Stimulated activated CD4-positive, alpha-beta T cell treated with anti-CD3 and anti-CD28 coated beads, Interleukin-15, amount 100 ng/mL, for 1 hour (primary cell): ENCODE measurements at places on chromosomes 6 and 20.

GRCh38 chr20:7323957-7324356 is 556.5 kb downstream of the BMP2 start:
- no peak for DNase-seq

GRCh38 chr20:15916623-15917022 is 656.6 kb downstream of the KIF16B start:
- DNase-seq, result no peak

DNA sequence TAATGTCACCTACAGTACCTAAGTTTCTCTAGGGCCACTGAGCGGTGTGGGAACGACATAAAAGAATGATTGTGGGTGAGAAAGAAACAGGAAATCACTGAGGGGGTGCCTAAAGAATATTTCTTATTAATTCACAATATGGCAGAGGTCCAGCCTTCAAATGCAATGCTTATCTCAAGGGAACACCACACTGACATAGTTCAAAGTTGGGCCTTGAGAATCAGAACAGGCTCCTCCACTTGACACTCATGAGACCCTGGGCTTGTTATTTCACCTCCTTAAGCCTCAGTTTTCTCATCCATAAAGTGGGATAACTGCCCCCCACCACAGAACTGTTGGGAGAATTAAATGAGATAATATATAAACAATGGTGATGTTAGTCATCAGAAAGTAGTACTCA is 40.4 kb upstream of the ARHGAP18 start:
- no peak for DNase-seq

DNA sequence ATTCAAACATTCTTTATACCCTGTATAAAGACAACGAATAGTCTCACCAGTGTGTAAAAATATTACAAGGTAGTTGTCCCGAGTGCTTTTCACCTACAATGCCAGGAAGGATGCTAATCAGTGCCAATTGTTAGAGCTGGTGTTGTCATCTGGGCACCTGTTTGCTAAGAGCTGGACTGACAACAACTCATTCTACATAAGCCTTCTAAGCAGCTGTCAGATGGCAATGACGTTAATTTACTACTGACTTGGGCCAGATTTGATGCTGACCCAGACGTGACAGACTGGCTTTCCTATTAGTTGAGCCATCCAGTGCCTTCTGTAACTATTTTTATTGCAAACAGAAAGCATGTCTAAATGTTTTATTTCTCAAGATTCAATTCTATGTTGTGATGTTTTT is 355.2 kb downstream of the ADGRB3 start:
- no peak for DNase-seq

DNA sequence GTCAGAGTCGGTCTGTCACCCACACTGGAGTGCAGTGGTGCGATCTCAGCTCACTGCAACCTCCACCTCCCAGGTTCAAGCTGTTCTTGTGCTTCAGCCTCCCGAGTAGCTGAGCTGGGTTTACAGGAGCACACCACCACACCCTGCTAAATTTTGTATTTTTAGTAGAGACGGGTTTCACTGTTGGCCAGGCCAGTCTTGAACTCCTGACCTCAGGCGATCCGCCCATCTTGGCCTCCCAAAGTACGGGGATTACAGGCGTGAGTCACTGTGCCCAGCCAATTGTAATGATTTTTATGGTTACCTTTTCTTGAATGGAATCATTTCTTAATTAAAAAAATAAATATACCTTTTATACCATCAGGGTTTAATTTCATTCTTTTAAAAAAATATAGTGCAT is 105.7 kb downstream of the MTHFD1L start:
- DNase-seq, result no peak

GRCh38 chr6:88899569-88900316 is 63.7 kb downstream of the RNGTT start:
- DNase-seq, result no peak

GRCh38 chr6:101741474-101742171 is 348.1 kb downstream of the GRIK2 start:
- no peak for DNase-seq

- DNase-seq, result peak; percentile 12
Observed at GRCh38 chr6:43628393-43629103, 516 bp downstream of the GTPBP2 start.

DNA sequence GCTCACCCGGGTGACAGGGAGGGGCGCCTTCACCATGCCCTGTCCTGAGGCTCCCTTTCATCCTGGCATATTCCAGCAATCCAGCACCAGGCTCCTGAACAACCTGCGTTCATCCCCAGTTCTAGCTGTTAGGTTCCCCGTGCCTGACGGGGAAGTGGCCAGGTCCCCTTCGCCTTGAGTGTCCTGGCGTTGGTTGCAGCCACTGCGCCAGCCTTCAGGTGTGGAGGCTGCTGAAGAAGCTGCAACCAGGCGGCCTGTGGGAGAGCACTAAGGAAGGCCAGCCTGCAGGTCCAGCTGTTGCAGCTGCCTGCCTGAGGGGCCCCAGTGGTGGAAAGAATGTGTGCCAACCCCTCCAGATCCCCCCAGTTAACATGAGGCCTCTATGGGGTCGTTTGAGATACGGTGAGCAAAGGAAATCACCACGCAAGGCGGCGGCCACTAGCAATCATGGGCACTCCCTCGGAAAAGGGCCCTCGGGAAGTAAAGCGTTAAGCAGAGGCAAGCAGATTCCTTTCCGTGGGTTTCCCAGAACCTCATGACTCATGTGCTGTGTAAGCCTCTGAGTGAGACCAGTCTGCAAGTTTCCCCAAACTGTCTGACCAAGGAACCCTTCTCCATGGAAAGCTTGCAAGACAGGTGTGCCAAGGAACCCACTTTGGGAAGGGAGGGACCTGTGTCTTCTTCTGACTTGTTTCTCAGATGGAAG is 320.8 kb downstream of the TAF4 start:
- DNase-seq, result no peak

DNA sequence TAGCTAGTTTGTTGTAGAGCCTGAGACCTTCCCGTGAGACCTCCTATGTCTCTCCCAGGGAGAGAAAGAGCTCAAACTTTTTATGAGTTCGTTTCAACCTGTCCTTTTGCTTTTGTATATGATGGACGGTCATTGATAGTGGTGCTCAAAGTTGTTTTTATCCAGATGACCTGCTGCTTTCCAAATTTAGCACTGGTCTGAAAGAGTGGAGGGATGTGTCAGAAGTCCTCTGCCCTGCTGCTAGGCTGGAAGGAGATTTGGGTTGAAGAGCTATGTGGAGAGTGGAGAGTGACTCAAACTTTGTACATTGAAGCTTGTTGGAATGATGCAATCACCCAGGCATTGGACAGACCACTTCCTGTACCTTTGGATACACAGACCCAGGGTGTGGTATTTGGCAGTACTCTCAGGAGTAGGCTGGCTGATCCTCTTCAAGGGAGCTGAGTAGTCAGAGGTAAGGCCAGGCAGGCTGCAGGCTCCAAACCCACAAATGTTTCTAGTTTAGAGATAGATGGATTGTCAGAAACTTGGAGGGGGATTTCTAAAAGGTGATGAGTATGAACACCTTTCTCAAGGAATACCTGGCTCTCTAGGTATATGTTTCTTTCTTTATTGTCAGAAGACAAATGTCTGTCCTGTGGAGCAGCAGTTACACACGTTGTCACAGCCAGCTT is 49.4 kb upstream of the RREB1 start:
- no peak for DNase-seq

GRCh38 chr6:17212546-17213371 is 68.4 kb upstream of the RBM24 start:
- no peak for DNase-seq

GRCh38 chr6:26087284-26088115 is at the start of gene HFE:
HFE (plus strand) TSS chr6:26087429; CDS start chr6:26087441, 12 bp downstream.
- DNase-seq, result no peak

- no peak for DNase-seq
Observed at GRCh38 chr6:29827579-29828470, at the start of gene HLA-G. HLA-G (plus strand) TSS chr6:29827825; CDS start chr6:29827845, 20 bp downstream.

DNA sequence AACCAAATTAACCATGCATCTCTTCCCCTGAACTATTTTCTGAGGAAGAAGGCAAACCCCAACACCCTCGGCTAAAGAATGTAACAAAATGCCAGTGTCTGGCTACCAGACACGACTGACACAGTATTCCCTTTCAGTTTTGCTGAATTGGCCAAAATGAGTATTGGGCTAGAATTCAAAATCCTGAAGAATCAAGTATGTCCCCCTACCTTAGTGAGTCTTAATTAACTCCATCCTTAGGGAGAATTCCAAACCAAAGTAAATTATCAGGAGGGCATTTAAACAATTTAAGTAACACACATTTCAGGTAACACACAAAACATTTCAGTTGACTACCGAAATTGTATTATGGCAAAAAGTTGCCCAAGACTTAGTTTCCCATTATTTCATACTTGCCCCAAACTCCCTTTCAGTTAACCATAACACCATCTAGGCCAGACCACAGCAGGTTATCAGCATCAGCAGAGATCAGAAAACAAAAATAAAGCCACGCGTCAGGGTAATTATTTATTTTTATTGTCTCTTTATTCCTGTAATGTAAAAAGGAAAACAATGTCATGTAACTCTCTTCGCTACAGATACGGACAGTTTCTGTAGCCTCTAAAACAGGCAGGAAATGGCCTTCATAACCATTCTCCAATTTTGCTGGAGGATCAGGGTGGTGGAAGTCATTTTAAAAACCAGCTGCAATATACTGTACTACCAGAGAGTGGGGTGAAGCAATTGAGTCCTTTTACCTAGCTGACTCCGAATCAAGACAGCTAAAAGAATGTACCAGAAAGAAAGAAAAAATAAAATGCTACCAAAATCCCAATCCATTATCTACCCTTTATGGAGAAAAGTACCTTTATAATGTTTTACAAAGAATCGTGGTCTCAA is 1.9 kb downstream of the SNX5 start:
- DNase-seq, result no peak

DNA sequence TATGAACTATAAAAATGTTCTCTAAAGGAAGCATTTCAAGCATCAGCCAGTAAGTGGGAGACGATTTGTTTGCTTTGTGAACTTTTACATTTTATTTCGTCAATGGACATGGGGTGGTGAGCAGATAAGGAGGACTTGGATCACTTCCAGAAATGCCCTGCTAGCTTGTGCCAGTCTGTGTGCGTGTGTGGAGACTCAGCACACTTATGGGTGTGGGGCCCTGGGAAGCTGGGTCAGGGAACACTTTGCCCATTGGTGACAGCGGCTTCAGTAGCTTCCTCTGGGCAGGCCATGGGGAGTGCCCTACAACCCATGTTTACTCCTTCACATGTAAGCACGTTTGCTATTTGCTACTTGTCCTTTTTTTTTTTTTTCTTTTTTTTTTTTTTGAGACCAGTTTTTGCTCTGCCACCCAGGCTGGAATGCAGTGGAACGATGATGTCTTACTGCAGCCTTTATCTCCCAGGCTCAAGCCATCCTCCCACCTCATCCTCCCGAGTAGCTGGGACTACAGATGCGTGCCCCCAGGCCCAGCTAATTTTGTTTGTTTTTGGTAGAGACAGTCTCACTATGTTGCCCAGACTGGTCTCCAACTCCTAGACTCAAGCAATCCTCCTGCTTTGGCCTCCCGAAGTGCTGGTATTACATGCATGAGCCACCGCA is 24.2 kb downstream of the PRDM1 start:
- DNase-seq, result no peak

- no peak for DNase-seq
Observed at GRCh38 chr6:151109361-151109760, 130.4 kb upstream of the AKAP12 start.

GRCh38 chr6:137170266-137171052 is 3.0 kb downstream of the IL22RA2 start:
- no peak for DNase-seq

- no peak for DNase-seq
Observed at GRCh38 chr6:127879685-127880084, 21.2 kb downstream of the THEMIS start.

- no peak for DNase-seq
Observed at GRCh38 chr20:63947638-63948456, 8.4 kb downstream of the UCKL1 start.

GRCh38 chr20:57627339-57627738 is 7.1 kb upstream of the ZBP1 start:
- no peak for DNase-seq

DNA sequence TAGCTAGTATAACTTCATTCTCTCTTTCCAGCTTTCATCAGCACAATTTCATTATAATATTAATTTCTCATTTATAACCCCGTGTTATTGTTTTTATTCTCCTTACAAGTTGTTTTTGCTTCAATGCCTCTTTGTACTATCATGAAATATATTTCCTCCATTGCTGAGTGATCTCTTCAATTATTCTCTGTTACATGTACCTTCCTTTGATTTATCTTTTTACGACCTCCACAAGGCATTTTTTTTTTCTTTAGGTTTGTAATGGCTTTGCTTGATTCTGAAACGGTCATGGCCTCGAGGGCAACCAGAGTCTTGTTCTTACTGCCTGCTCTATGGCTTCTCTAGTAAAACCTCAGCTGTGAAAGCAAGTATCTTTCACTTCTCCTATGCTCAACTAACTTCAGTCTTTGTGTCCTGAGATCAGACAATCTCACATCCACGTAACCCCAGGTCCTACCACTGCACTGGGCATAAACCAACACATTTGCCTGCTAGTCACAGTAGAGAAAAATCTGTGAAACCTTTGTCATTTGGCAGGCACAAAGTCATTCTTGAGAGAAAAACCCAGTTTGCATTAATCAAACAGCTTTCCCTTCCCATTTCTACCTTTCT is 119.9 kb downstream of the UST start:
- DNase-seq, result no peak

DNA sequence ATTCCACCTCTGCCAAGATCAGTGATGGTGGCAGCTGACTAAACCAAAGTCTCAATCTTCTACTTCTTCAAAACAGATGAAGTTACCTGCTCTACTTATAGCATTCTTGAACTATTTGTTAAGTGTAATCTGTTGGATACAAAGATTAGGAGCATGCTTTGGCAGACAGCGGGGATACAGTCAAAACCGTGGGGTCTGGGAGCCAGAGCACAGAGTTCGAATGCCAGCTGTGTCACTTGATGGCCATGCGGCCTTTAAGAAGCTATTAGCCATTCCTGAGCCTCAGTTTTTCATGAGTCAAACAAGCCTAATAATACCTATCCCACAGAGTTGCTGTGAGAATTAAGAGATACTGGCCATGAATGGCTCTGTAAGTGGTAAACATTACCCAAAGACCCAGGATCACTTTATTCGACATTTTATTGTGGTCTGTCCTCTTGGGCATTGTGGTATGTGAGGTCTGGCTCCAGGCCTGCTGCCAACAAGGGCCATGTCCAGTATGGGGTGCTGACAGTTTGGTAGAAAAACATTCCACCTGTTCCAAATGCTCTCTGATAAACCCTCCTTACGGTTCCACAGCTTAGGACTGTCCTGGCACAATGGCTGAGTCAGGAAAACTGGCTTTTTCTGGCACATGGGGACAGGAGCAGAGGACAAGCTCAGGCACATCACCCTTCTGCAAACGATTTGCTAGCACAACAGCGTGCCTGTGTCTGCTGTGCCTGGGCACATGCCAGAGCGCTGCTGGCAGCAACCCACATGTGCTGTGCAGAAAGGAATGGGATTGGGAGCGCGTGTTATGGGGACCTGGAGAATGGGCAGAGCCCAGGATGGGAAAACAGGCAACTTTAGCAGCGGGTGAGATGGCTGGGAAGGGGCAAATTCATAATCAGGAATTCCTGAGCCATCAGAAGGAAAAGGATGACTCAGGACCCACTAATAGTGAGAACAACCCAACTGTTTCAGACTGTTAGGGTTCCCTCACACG is 15.7 kb upstream of the FAM83C start:
- DNase-seq, result no peak

- DNase-seq, result no peak
Observed at GRCh38 chr20:40016890-40017289, 672.1 kb downstream of the MAFB start.
